Globus pallidus (tissue), 1 donor: ENCODE measurements at places on chromosomes 11 and 22.

- DNase-seq: no peak
Measured at GRCh38 chr22:24435323-24435645, 7.9 kb downstream of the ADORA2A start.

GRCh38 chr11:117019871-117020270 lies 78.4 kb downstream of the SIK3 start:
- DNase-seq: no peak

GRCh38 chr11:117313828-117314768 lies 2.0 kb downstream of the BACE1 start:
- no peak for DNase-seq

- no peak for DNase-seq
Measured at GRCh38 chr22:37175414-37176281, 12.4 kb downstream of the C1QTNF6 start.

DNA sequence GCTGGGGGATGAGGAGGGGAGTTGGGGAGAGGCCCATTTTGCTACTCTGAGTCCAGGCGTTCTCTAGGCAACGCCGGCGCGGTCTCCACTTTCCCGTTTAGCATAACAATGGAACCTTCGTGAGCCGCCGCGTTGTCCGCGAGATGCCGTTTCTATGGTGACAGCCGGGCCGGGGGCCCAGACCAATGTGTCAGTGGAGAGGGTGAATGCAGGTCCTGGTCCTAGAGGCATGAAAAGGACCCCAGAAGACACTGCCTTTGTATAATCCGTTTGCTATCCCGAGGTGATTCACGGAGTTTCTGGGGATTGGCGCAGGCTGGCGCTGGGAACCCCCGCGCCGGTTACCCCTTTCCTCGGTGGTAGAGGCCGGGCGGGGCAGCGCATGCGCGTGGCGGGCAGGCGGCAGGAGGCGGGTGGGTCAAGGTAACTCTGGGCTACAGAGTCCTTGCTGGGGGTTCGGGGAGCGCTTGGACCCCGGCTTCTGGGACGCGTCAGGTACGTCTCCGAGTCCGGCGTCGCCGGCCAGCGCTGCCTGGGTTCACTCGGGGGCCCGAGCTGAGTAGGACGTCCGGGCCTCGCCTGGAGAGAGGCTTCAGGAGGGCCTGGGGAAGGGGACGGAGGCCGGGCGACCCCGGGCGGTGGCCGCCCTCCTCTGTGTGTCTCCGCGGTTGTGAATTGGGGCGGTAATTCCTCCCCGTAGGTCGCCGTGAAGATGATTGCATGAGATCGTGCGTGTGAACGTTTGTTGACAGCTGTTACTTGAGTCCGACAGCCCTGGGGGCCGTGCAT lies at the start of the genes CBY1 and FAM227A:
CBY1 (plus strand) TSS at position 383 of the 789 bp plus-strand sequence. CDS start 11,417 bp downstream, outside the sequence.
FAM227A (minus strand) TSS at position 137 of the 789 bp plus-strand sequence. CDS start 6,224 bp downstream, outside the sequence.
- peak; percentile 90 for DNase-seq

GRCh38 chr11:11347592-11347991 lies 5.5 kb downstream of the CSNK2A3 start:
- DNase-seq: no peak

- no peak for DNase-seq
Measured at GRCh38 chr11:5604896-5605295, 8.5 kb downstream of the TRIM6 start.

DNA sequence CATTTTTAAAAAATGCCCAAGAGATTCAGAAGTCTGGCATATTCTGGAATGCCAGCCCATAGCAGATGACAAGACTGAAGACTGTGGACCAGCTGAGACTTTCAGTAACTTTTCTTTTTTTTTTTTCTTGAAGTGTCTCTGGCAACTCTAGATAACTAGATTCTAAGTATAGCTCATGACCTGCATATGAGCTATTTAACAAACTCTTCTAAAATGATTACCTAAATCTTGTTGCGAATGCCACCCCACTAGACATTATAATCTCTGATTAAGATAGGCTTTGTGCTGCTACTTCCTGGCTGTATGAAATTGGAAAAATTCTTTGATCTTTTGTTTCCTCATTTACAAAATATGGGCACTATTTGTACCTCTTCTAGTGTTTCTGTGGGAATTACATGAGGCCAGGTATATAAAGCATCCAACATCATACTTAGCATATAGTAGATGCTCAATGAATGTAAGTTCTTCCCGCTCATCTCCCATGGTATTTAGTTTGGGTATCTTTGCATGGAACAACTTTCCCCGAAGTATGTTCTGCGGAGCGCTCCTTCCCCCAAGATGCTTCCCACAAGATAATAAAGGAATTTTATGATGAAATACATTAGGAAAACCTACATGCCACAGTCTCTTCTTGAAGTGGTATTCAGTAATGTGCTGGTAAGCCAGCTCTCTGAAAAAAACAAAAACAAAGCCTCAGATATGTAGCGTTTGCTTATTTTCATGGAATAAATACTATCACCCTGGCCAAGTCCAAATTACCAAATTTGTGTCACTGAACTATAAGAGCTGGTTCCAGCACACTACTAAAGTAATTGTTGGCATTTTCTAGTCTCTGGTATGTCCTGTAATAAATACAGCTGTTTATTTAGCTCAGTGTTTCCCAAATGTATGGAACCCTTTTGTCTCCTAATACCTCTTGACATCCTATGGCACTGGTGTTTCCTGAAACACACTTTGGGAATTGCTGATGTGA lies 86.8 kb upstream of the TIMP3 start:
- no peak for DNase-seq
